ENCODE measurements at places on chromosomes 7 and 10. TPM values are rescaled to one million over a fixed set of nuclear protein-coding genes. Genes with fewer than 3 reads are reported as not detected.

DNA sequence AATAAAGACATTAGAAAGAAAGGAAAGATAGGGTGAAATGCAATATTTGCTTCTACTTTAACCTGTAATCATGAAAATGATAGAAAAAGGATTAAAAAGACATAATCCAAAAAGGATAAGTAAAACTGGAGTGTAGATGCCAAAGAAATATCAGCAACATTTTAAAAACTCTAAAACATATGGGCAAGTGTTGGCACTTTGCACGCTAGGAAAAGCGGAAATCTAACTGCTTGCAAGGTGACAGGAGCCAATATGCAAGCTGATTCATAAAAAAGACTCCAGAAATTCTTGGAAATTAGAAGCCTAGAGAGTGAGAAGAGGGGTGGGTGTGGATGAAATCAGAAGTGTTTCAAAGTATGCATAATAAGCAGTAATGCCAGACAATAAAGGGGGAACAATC lies 161.1 kb downstream of the SEMA3E start:
- DNase-seq = no peak

GRCh38 chr7:115145512-115145911 lies 223.6 kb downstream of the MDFIC start:
- DNase-seq = no peak

DNA sequence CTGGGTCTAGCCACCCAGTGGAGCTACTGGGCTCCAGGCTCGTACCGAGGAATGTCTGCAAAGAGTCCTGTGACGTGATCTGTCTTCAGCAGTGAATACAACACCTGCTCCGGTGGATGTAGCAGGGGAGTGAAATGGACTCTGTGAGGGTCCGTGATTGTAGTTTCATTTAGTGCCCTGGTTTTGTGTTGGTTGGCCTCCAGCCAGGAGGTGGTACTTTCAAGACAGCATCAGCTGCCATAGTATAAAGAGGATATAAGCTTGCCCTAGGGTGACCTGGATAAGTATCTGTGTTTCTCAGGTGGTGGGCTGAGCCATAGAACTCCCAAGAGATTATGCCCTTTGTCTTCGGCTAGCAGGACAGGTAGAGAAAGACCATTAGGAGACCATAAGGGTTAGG lies 24.6 kb upstream of the WNT2 start:
- DNase-seq = no peak

DNA sequence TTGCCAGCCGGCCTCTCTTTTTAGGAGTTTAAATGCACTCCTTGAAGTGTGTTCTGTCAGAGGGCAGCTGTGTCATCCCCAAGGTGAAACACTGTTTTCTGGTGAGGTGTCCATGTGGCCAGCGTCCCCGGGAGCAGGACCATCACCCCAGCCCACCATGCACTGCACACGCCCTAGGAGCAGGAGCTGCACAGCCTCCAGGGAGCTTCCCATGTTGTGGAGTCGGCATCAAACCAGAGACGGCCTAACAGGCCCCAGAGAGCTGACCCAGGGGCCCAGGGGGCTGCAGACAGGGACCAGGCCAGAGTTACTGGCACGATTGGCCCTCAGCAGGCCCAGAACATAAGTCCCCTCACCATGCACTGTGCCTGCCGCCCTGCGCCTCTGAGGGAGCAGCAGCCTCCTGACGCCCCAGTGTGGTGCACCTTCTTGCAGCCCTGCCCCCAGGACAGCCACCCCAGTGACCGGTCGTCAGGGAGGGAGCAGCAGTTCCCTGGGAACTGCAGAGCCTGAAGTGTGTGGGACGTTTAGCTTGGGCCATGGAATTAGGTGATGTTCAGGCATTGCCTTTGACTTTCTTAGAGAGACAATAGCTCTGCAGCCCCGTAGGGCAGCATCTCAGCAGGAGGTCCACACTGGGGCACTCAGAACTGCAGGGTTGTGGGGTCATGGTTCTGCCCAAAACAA lies 97.9 kb downstream of the NKX6-2 start:
- no peak for DNase-seq

FAM20C gene
- total RNA-seq = 34.0 TPM
